ENCODE measurements at places on chromosomes 11 and 22.

DNA sequence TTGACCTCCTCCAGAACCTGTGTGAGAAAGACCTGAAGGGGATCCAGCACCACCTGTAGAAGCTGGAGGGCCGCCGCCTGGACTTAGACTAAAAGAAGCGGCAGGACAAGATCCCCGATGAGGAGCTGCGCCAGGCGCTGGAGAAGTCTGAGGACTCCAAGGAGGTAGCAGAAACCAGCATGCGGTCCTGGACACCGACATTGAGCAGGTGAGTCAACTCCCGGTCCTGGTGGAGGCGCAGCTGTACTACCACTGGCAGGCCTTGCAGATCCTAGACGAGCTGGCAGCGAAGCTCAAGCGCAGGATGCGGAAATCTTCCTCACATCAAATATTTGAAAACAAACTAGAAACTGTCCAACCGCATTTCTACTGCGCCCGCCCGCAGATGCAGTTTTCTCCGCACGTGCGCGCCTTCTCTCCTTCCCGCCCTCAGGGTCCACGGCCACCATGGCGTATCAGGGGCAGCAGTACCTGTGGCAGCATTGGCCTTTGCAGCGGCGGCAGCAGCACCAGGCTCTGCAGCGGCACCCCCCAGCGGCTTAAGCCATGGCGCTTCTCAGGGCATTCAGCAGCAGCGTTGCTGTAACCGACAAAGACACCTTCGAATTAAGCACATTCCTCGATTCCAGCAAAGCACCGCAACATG is 10.2 kb downstream of the CLDN25 start:
- DNase-seq, result no peak

DNA sequence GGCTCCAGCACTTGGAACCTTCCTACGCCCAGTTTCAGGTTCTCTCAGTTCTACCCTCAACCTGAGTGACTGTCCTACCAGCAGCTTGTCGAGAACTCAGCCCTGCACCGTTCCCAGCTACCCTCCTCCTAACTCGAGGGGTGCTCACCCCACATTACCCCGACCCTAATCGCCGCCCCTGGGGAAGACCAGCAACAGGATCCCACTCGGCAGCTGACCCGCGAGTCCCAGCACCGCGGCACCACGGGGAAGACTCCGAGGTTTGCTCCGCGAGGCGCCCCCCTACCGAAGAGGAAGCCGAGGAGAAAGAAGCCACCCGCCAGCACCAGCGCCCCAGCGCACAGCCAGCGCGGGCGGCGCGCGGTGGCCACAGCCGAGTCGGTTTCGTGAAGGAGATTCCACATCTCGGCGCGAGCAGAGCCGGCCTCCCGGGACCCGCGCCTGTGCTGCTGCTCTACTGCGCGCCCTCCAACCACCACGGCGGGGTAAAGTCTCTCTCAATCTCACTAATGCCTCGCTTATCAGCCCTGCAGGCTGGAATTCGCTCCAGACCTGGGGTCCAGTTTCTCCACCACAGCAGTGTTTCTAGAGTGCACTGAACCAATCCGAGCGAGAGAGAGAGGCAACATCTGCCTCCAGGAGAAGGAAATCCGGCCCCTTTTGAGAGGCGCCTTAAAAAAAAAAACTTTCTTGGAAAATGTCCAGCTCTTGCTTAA is at the start of gene FOLH1:
Gene FOLH1, minus strand, starts transcription at position 597 of the 716 bp plus-strand sequence. Its CDS starts 193 bp downstream, at position 404.
- no peak for DNase-seq

GRCh38 chr11:15072551-15073143 is 746 bp upstream of the CALCB start:
- no peak for DNase-seq

DNA sequence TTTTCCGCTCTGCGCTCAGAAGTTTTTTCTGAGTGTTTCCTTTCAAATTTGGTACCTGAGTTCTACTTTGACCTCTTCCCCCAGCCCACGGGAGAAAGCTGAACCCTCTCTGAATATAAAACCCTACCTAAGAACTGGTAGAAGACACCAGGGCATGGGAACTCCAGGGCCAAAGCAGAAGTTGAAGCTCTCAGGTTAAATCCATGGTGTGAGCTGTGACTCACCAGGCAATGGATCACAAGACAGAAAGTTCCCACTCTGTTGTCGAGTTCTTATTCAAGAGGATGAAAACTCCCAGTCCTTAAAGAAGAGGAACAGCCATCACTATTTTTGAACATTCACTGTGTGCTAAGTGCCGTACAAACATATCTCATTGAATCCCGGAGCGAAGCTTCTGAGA is 8.9 kb downstream of the TMEM218 start:
- DNase-seq, result no peak

DNA sequence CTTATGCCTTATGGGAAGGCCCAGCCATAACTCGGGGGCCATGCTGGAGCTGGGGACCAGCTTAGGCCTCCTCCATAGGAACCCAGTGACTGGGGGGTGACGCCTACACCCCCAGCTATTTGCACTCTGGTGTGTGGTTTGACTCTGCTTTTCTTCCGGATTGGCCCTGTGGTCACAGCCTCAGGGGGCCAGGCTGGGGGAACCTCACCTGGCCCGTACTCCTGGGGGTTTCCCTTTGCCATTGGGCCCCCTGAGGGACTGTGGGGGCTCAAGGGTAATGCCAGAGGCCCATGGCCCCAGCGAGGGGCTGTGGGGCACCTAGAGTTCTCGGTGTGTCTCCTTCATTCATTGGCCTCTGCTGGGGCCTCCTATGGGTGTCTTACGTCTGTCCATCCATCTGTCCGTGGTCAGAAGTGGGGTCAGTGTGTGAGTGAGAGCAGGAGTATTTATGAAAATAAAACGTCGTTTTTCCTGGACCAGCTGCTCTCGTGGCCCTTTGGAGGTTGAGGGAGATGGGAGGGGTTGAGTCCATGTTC is 6.3 kb upstream of the SH3BP1 start:
- no peak for DNase-seq

GRCh38 chr11:65208785-65209710 is 27.3 kb downstream of the CAPN1 start:
- DNase-seq, result no peak

GRCh38 chr11:65576232-65576866 is 496 bp downstream of the EHBP1L1 start:
- no peak for DNase-seq

GRCh38 chr11:94279996-94280395 is 24.4 kb upstream of the IZUMO1R start:
- DNase-seq, result no peak

- no peak for DNase-seq
These were observed 14.3 kb downstream of the FXYD6 start for GRCh38 chr11:117862019-117862725.

- DNase-seq, result no peak
These were observed 44.2 kb upstream of the POU2AF1 start for GRCh38 chr11:111423250-111423615.

GRCh38 chr11:35227576-35228327 is 88.8 kb downstream of the CD44 start:
- DNase-seq, result peak; percentile 67

- DNase-seq, result no peak
These were observed 95.8 kb upstream of the RCN1 start for GRCh38 chr11:31995032-31995431.

GRCh38 chr11:69374110-69374945 is 80.4 kb downstream of the MYEOV start:
- no peak for DNase-seq
